ENCODE measurements at places on chromosomes 12 and 14.

GRCh38 chr12:68786929-68787328 lies 21.0 kb upstream of the MDM2 start:
- no peak for DNase-seq

DNA sequence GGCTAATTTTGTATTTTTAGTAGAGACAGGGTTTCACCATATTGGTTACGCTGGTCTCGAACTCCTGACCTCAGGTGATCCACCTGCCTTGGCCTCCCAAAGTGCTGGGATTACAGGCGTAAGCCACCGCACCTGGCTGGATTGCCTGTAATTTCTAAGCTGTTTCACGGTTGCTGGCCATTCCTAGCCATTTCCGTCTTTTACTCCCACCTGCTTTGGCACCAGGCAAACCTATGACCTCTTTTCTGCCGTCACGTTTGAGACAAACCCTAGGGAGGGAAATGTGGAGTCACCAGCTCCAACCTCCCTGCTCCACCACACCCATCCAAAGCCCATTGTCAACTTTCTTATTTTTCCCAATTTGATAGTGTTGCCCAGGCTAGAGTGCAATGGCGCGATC lies 1.2 kb downstream of the GPR132 start:
- DNase-seq = no peak

DNA sequence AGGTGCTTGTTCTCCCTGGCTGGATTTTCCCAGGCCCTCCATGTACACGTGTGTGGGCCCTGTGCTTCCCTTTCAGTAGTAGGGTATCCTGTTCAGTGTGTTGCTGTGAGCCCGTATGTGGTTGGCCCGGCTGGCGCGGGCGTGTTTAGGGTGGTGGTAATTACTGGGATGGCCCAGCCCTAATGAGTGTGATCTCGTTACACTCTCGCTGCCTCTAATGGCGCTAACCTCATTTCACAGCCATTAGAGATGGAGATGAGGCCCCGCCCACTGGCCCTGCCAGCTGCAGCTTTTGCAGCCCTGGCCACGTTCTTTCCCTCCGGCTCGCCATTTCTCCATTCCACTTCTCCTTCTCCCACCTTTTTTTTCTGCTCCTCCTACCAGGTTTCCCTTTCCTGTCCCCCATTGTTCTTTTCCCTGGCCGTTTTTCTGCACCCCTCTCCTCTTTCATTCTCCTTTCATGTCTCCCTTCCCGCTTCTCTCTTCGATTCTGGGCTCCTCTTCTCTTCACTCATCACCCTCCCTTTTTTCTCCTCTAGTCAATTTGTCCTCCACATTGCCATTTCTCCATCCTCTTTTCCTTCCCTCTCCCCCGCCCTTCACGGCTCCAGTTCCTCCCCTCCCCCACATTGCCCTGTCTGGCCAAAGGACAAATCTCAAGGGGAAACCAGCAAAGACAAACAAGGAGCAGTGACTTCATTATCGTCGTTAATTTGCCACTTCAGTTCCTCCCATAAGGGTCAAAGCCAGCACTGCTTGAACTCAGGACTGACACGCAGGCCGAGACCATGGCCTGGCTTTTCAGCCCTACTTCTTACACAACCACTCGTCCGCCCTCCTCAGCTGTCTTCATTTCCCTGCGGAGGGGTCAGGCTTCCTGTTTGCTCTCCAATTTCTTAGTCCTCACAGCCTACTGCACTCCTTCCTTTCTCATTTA lies 6.8 kb downstream of the ZFHX2 start:
- no peak for DNase-seq

DNA sequence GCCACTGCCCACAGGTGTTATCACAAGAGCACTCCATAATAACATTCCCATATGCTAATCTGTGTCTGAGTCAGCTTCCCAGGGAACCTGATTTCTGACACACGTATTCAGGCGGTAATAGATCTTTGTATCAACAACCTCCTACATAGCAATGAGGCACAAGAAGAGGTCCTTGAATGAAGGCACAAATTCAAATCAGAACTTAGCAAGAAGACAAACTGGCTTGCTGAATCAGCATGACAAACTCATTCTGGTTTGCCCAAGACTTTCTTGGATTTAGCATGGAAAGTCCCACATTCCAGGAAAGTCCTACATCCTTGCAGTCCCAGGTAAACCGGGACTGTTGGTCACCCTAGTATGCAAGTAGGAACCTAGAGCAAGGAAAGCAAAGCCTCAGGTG lies 33.9 kb upstream of the RNU6-7 start:
- DNase-seq = no peak

- DNase-seq = no peak
These were observed 304.4 kb downstream of the DUSP6 start for GRCh38 chr12:89047856-89048418.

- no peak for DNase-seq
These were observed 98.2 kb downstream of the GLT1D1 start for GRCh38 chr12:128951448-128951847.

DNA sequence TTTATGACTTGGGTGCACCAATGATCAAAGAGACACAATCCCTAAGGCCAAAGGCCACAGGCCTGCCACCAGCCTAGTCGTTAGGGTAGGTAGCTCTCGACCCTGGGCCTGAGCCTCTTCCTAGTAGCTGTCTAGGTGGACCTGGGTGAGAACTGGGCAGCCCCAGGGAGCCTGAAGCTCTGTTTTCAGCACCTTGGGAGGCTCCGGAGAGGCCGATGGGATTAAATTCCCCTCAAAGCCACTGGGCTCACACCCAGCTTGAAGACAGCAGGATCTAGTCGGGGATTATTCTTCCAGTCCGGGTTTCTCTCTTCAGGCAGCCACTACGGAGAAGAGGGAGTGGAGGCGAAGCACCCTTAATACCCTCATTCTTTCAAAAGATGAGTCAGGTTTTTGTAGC lies 79.8 kb downstream of the TMEM260 start:
- DNase-seq = no peak

GRCh38 chr12:133105620-133106019 lies 24.5 kb downstream of the ZNF891 start:
- no peak for DNase-seq

GRCh38 chr14:32379447-32379846 lies 50.3 kb downstream of the AKAP6 start:
- DNase-seq = no peak

DNA sequence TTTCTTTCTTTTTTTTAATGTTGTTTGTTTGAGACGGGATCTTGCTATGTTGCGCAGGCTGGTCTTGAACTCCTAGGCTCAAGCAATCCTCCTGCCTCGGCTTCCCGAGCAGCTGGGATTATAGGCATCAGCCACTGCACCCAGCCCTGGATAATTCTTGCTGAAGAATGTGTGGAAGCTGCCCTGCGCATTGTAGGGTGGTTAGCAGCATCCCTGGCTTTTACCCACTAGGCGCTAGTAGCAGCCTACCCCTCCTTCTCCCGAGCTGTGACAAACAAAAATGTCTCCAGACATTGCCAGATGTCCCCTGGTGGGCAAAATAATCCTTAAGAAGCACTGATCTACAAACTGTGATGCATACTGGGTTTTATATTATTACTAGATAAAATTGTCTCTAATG lies 6.6 kb downstream of the DCAF4 start:
- no peak for DNase-seq

- DNase-seq = peak; percentile 58
These were observed 92.0 kb downstream of the SCARB1 start for GRCh38 chr12:124771462-124772288.

Measured in AG10803 (cell line).